Brain pericyte (primary cell): ENCODE measurements at places on chromosomes 11 and 22.

DNA sequence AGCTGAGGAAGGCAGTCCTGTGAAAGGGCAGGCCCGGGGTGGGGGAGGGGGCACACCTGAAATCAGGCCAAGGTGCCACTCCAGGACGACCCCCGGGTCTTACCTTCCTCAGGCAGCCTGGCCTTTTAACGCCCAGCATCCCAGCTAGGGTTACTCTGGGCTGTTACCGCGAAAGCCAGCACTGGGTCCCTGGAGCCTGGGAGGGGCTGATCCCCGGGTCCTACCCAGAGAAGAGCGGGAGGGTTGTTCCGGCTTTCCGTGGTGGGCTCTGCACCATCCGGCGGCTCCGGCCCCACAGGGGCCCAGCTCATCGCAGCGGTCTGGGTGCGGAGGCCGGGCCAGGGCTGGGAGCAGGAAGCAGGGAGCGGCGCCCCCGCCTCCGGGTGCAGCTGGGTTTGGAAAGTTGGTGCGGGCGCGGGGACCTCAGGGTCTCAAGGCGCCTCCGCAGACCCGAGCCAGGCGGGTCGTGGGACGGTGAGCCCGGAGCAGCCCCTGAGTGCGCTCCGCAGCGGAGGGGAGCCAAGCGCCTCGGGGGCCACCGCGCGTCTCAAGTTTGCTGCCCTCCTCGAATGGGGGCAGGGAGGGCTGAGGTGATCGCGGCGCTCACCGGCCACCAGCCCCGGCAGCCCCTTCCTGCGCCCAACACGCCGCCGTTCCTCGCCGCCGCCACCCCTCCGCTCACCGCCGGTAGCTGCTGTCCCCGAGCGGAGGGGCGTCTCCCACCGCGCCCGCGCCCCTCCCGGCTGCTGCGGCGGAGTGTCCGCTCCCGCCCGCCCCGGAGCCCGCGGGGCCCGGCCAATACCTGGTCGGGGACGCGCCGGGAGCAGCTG is 831 bp downstream of the CHST1 start:
- DNase-seq = no peak

GRCh38 chr11:133041181-133041580 is 491.1 kb downstream of the OPCML start:
- no peak for DNase-seq

DNA sequence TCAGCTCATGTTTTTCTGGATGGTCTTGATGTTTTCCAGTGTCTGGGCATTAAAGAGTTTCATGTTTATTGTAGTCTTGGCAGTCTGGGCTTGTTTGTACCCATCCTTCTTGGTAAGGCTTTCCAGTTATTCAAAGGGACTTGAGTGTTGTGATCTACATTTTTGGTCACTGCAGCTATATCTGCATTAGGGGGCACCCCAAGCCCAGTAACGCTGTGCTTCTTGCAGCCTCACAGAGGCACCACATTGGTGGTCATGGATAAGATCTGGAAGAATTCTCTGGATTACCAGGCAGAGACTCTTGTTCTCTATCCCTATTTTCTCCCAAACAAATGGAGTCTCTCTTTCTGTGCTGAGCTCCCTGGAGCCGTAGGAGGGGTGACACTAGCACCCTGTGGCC is 451.5 kb upstream of the FAT3 start:
- DNase-seq = no peak

DNA sequence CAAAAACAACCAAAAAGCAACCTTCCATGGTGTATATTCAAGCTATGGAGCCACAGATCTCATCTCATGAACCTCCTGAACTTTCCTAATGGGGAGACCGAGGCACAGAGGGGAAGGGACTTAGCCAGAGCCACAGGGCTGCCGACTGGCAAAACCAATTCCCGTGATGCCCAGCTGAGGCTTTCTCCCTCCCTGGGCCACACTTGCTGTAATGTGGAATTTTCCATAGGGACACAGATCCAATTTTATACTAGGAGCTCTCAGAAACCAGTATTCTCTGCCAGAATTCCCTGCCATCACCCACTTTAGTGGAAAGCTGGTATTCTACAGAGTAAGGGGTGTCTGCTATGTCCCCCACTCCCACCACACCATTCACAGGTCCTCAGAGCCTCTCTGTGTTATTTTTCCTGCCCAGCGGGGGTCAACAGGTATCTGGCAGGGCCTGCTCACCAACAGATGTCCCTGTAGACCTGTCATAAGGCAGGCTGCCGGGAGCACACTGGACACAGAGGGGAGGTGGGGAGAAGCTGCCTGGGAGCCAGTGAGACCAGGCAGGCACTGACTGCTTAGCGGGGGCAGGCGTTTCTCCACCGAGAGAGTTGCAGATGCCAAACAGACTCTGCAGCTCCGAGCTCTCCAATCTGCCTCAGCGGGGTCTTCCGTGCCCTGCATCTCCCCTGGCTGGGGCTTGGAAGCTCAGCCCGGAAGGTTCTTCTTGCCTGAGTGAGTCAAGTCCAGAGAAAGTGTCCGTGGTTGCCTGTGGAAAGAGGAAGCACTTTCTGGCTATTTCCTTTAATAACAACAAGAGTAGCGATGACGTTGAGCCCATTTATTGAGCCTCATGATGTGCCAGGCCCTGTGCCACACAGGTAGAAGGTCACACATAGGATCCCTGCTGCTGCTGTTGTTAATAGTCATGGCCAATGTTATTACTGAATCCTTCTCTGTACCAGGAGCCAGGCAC is 26.3 kb downstream of the RPS6KA4 start:
- no peak for DNase-seq

- DNase-seq = no peak
Measured at GRCh38 chr11:69913591-69914285, 94.5 kb upstream of the FGF3 start.

DNA sequence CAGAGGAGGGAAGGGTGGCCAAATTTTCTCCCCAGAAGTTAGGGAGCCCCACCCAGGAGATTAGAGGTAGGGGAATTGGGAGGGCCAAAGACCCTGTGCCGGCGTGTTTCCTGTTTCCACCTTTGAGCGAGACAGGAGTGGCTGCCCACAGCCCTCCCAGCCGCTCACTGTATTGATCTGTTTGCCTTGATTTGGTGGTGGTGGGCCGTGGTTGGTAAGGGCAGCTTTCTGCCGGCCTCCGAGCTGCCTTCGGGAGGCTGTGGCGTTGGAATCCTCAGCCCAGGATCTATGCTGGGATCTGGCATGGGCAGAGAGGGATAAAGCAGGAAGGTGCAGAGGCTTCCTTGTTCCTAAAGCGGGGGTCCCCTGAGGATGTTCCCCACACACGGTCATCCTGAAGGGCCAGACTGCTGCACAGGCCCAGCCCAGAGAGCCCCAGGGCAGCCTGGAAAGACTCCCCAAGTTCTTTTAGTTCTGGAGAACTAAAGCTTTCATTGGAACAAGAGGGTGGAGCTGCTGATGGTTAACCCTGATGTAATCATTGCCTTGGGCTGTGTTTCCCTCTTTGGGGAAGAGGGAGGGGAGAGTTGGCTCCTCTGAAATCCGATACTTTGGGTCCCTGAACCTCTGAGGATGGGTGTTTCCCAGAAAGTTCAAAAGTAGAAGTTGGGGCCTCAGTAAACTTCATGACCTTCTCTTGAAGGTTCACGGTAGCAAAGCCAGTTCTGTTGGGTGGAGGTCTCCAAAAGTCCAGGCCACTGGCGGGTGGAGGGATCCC is 7.2 kb downstream of the FAM83F start:
- DNase-seq = no peak

DNA sequence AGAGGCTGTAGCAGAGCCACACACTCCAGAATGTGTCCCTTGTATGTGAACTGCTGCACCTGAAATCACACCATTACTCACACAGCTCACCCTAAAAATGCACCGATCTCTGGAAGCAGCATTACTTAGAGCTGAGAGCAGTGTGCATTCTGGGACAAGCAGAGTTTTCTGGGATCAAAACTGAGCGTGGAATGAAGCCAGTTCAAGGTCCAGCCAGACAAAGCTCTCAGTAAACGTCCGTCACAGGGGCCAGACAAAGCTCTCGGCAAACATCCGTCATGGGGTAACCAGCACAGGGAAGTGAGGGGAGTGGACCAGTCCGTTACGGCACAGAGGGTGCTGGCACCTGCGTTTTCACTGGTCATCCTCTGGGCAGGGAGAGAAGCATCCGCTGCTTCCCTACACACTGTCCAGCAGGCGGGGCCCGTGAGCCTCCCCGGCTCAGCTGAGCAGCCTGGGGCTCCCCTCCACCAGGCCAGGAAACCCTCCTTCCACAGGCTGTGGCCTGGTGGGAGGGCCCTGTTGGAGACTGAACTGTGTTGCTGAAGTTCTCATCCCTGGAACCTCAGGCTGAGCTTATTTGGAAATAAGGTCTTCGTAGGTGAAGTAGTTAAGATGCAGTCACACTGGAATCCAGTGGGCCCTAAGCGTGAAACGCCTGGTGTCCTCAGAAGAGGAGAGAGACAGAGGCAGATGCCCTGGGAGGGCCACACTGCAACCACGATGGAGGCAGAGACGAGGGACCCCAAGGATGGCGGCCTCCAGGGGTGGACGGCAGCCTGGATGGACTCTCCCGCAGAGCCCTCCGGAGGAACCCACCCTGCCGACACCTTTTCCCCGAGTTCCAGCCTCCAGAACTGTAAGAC is 883.9 kb downstream of the BRD1 start:
- no peak for DNase-seq

- DNase-seq = no peak
Measured at GRCh38 chr22:35528927-35529326, 11.7 kb upstream of the RASD2 start.

DNA sequence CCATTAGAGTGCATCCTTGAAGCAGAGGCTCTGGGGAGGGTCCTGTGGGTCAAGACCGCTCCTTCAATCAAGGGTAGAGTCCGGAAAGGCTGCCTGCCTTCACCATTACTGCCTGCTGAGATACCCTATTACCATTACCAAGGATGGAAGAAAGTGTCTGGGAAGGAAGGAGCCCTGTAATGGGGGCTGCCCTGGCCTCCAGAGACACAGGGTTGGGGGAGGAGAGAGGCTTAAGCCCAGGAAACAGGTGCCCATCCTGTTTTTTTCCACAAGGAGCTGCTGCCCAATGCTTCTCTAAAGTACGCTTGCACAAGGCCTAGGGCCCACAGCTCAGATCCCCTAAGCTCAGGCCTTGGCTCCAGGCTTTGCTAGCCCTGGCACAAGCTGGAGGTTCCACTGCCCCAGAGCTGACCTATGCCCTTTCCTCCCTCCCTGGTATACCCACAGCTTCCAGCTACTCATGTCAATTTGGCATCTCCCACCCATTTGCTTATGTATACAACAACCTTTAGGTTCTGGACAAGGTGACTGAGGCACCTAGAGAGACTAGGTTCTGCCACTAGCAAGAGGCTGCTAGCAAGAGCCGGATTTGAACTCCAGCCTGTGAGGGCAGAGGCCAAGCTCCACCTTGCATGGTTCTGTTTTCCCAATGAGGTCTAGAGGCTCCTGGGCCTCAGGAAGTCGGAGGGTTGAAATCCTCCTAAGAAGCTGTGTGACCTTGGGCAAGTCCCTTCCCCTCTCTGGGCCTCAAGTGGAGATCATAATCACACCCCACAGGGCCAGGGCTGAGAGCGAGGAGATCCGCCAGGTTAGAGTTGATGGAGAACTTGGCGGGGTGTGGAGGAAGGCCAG is 1.5 kb upstream of the PLCB3 start:
- DNase-seq = no peak

GRCh38 chr11:2214527-2215229 is 43.1 kb upstream of the TH start:
- no peak for DNase-seq

GRCh38 chr11:1656061-1656441 is 26.5 kb downstream of the KRTAP5-5 start:
- no peak for DNase-seq

DNA sequence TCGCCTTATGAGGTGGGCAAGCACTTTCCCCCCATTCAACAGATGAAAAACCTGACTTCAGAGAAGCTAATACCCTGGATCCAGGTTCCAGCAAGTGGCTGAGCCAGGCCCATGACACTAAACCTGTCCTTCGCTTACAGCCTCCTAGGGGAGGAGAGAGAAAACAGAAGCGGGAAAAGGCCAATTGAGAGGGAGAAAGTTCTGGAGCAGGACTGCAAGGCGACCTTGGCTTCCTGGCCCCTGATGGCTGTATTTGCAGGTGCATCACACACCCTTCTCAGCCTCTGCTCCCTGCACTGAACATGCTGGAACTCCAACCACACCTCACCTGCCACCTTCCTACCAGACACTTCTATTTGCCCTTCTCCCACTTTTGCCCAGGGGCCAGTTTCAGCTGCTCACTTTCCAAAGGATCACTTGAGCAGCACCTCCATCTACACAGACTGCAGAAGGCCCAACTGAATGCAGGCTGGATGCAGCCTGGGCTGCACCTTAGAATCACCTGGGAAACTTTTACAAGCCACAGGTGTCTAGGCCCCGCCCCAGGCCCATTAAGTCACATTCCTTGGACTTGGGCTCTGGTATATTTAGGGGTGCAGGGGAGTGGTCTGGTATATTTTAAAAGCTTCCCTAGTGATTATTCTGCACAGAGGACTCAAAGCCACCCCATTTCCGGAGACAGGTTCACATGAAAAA is 14.3 kb upstream of the ADA2 start:
- no peak for DNase-seq

DNA sequence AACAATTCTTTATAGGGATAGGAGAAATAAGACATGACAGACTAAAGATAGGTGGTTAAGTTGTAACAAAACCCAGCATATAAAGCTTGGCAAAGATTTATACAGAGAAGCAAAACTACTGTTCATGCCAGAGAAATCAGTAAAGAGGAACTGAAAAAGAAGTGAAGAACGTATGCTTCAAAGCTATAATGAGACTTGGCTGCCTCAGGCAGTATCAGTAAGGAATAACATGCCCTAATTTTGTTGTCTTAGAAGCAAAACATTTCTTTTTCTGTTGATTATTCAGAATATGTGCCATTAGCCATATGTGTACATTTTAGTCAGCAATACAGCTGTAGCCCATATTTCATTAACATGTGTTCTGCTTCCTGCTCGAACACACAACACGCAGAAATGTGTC is 403.2 kb downstream of the NELL1 start:
- DNase-seq = no peak
